GM12878 (cell line): ENCODE measurements at places on chromosomes 2 and 18. TPM values are rescaled to one million over a fixed set of nuclear protein-coding genes. Genes with fewer than 3 reads are reported as not detected.

Gene ARHGAP25
- 0.28 and 0.37 TPM in 2 replicates for polyA plus RNA-seq

DNA sequence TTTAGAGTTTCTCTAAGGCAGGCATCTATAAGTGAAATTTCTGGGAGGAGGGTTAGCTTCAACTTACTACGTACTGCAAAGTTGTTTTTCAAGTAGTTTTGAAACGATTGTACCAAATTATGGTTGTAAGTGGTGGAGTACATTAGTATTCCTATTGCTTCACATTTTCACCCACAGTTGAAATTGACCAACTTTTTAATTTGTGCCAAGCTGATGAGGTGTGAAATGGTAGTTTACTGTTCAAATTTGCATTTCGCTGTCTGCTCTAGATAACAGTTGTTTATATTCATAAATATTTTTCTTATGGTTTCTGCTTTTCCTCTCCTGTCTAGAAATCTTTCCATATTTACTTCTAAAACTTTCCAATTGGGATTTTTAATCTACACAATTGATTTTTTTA, 18.6 kb downstream of the NPC1 start:
- H3K27ac ChIP-seq = no peak overlapping the region
- H3K27me3 ChIP-seq = no peaks in the 10 kb centered on the region
- no peak overlapping the region for H3K4me3 ChIP-seq
- no peak for DNase-seq
- H3K36me3 ChIP-seq = peaks cover 4% of the 10 kb centered on the region
- H3K4me1 ChIP-seq = no peaks in the 10 kb centered on the region

Gene D2HGDH
- polyA plus RNA-seq = 14.4 and 16.1 TPM in 2 replicates

- H3K36me3 ChIP-seq = no peaks in the 10 kb centered on the region
- peak overlapping the region; percentile 1; the same call in 1 of the 2 replicates for H3K27ac ChIP-seq
- no peak overlapping the region for H3K4me3 ChIP-seq
Observed at GRCh38 chr2:43455731-43456642, 139.9 kb downstream of the THADA start.

Gene LYG1
- polyA plus RNA-seq = 0.83 TPM in 1 of 2 replicates, not detected in the other

Gene CABYR
- 1.6 and 2.1 TPM in 2 replicates for polyA plus RNA-seq

DNA sequence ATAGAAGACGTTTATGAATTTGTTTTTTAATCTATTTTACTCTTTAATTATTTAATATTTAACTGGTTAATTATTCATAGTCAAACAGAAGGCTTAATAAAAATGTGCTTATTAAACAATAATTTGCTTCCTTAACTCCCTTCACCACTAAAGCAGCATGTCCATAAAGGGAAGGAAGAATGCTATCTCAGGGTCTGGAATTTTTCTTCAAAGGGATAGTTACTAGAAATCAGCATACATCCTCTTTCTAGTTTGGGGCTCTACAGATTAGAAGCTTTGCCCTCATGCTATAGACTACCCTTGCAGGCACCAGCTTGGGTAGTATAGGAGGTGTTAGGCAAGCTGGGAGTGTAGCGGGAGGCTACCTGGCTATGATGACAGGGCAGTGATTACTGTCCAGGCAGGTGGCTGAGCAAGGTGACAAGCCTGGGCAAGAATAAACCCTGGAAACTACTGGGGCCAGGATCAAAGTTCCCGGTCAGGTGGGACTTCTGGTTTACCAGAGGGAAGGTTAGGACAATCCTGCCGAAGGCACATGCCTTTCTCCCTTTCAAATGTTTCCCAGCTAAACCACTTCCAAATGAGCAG, 276.0 kb upstream of the REV1 start:
- no peaks in the 10 kb centered on the region for H3K36me3 ChIP-seq
- DNase-seq = no peak
- peaks cover 3% of the 10 kb centered on the region; the same call in 1 of the 2 replicates for H3K4me1 ChIP-seq
- no peaks in the 10 kb centered on the region for H3K27me3 ChIP-seq

DNA sequence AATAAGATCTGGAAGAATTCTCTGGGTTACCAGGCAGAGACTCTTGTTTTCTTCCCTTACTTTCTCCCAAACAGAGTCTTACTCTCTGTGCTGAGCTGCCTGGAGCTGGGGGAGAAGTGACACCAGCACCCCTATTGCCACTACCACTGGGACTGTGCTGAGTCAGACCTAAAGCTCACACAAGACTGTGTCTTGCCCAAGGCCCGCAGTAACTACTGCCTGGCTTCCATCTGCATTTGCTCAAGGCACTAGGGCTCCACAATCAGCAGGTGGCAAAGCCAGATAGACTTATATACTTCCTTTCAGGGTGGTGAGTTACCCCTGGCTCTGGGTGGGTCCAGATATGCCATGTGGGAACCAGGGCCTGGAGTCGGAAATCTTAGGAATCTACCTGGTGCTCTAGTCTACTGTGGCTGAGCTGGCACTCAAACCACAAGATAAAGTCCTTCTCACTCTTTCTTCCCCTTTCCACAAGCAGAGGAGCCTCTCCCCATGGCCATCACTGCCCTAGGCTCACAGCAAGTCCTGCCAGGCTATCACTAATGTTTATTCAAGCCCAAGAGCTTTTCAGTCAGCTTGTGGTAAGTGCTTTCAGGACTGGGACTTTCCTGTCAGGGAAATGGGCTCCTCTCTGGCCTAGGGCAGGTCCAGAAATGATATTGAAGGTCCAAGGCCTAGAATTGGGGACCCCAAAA, 27.6 kb upstream of the SERPINB2 start:
- no peak for DNase-seq
- H3K27me3 ChIP-seq = no peaks in the 10 kb centered on the region
- no peaks in the 10 kb centered on the region for H3K36me3 ChIP-seq
- no peak overlapping the region for H3K27ac ChIP-seq
- H3K4me1 ChIP-seq = no peaks in the 10 kb centered on the region

Gene DYNAP
- not detected in 2 replicates for polyA plus RNA-seq

Gene TXNDC2
- not detected in 2 replicates for polyA plus RNA-seq

DNA sequence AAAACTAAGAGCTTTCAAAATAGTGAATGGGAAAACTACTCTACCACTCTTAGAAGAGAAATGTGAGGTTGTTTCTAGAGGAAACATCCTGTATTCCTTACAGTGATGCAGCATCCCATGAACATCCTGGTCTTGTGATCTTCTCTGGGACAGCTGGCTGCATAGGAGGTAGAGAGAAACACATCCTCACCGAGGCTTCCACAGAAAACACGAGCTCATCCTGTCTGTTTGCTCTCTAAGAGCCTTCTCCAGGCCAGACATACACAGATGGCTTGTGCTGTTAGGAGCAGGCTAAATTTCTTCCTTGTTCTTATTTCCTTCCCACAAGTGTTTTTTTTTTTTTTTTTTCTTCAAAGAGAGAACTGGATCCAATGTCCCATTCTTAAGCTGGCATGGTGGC, 14.7 kb upstream of the FZD7 start:
- H3K27ac ChIP-seq = no peak overlapping the region
- H3K36me3 ChIP-seq = no peaks in the 10 kb centered on the region
- H3K4me1 ChIP-seq = no peaks in the 10 kb centered on the region
- no peak for DNase-seq
- no peaks in the 10 kb centered on the region for H3K27me3 ChIP-seq

GRCh38 chr2:141065042-141065441, 1065.8 kb downstream of the LRP1B start:
- H3K27ac ChIP-seq = no peak overlapping the region
- H3K27me3 ChIP-seq = no peaks in the 10 kb centered on the region
- no peak for DNase-seq
- H3K4me1 ChIP-seq = no peaks in the 10 kb centered on the region

Gene CKAP2L
- polyA plus RNA-seq = 32.8 and 37.4 TPM in 2 replicates

DNA sequence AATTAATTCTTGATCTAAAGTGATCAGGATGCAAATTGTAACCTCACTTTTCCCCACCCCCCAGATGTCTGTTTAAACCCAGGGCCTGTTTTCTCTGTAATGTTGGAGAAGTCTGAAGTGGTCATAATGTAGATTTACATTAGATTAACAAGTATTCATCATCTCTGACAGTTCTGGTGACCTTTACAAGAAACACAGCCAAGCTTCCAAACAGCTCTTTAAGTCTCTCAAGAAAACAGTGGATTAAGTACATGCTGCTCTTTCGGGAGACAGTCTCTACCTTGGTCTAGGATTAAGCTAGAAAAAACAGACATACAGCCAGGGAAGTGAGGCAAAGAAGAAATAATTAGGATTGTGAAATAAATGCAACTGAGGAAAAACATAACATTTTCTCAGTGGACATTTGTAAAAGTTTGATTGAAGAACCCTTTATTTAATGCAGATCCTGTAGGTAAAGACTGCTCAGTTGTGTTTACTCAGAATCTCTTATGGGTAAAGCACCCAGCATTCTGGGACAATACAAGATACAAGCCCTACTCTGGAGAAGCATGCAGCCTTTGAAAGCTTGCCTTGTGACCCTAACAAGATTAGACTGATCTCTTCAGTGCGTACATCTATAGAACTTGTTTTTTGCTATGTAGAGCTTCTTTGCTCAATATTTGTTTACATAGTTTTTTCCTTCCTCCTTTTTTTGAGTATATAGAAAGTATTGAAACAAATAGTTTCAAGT, 203.9 kb downstream of the PHLPP1 start:
- H3K27me3 ChIP-seq = no peaks in the 10 kb centered on the region
- H3K4me1 ChIP-seq = peaks cover 4% of the 10 kb centered on the region; the same call in 1 of the 2 replicates
- H3K27ac ChIP-seq = no peak overlapping the region
- H3K4me3 ChIP-seq = no peak overlapping the region

DNA sequence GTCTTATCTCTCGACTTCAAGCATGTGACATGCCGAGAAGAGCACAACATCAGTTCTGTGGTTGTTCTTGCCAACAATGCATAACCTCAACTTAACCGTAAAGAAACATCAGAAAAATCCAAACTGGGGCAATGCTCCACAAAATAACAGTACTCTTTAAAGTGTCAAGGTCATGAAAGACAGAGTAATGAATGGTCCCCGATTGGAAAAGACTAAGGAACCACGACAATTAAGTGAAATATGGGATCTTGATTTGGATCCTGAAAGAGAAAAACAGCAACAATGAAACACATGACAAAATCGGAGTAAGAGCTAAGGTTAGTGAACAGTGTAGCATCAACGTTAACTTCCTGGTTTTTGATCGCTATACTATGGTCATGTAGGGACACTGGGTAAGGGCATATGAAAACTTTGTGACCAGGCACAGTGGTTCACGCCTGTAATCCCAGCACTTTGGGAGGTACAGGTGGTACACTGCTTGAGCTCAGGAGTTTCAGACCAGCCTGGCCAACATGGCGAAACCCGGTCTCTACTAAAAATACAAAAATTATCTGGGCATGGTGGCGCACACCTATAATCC, 55.2 kb downstream of the UNC50 start:
- no peak for DNase-seq
- no peaks in the 10 kb centered on the region for H3K4me1 ChIP-seq
- no peak overlapping the region for H3K4me3 ChIP-seq
- H3K27me3 ChIP-seq = no peaks in the 10 kb centered on the region

DNA sequence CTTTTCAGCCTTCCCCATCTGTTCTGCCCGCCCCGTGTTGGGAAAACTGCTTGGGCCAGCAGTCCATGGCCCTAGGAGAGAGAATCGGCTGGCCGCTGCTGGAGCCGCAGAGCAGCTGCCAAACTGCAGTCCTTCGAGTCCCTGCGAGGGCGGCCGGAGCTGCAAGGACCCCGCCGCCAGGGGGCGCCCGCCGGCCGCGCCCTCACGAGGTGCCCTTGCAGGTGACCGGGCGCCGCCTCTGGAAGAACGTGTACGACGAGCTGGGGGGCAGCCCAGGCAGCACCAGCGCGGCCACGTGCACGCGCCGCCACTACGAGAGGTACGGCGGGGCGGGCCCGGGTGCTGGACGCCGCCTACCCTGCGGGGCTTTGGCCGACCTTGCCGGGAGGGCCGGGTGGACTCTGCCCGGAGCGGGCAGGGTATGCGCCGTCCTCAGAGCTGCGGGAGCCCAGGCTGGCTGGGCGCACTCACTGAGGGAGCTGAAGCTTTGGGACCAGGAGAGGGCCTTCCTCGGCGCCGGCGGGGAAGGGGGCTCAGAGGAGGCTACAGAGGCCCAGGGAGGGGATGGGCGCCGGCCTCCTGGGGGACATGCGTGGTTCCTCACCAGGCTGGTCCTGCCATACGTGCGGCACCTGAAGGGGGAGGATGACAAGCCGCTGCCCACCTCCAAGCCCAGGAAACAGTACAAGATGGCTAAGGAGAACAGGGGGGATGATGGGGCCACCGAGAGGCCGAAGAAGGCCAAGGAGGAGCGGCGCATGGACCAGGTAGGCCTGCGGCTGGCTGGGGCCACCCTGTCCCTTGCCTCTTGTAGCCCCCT, 13.6 kb downstream of the ARID5A start:
- H3K27ac ChIP-seq = no peak overlapping the region
- peaks cover 4% of the 10 kb centered on the region for H3K4me1 ChIP-seq
- no peak for DNase-seq
- H3K36me3 ChIP-seq = peaks cover 43% of the 10 kb centered on the region
- no peak overlapping the region for H3K4me3 ChIP-seq

DNA sequence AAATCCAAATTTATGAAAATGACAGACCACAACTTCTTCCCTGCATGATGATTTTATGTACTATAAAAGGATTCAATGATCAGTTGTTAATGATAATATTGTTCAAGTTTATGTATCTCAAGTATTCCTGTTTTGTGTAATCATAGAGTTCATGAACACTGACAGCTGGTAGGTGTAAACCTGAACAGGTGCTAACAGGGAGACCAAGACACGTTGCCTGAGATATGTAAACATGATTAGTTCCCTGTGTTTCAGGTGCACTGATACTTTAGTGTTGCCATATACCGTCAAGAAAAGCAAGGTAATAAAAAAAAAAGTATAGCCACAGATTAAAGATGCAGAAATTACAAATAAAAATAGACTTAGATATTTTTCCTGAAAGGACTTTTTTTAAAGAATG, 131.8 kb downstream of the BAZ2B start:
- H3K36me3 ChIP-seq = no peaks in the 10 kb centered on the region
- no peaks in the 10 kb centered on the region for H3K27me3 ChIP-seq
- H3K4me3 ChIP-seq = no peak overlapping the region
- no peak overlapping the region for H3K27ac ChIP-seq

GRCh38 chr2:217826520-217826919, 176.3 kb downstream of the TNS1 start:
- no peaks in the 10 kb centered on the region for H3K4me1 ChIP-seq
- no peak overlapping the region for H3K4me3 ChIP-seq
- H3K27ac ChIP-seq = no peak overlapping the region
- DNase-seq = no peak

DNA sequence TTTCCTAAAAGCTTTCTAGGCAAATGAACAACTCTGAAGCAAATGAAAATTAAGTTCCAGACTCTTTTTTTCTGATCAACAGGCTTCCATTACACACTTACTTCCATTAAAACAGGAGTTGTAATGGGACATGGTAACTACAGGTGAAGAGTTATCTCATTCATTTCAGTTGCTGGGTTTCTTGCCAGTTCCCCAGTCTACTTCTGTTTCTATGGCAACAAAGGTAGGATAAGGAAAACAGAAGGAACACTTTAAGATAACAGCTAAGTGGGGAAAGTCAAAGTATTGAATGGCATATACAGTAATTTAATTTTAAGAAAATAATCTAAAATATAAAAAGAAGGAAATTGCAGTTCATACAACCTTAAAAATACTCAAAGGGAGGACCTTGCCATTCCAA, 25.1 kb downstream of the BAZ2B start:
- no peak for DNase-seq
- H3K36me3 ChIP-seq = no peaks in the 10 kb centered on the region
- no peak overlapping the region for H3K27ac ChIP-seq
- H3K4me3 ChIP-seq = no peak overlapping the region
